Stimulated activated CD4-positive, alpha-beta T cell treated with anti-CD3 and anti-CD28 coated beads, TNF-alpha, amount 100 ng/mL, for 1 hour (primary cell): ENCODE measurements at places on chromosomes 16 and 17.

DNA sequence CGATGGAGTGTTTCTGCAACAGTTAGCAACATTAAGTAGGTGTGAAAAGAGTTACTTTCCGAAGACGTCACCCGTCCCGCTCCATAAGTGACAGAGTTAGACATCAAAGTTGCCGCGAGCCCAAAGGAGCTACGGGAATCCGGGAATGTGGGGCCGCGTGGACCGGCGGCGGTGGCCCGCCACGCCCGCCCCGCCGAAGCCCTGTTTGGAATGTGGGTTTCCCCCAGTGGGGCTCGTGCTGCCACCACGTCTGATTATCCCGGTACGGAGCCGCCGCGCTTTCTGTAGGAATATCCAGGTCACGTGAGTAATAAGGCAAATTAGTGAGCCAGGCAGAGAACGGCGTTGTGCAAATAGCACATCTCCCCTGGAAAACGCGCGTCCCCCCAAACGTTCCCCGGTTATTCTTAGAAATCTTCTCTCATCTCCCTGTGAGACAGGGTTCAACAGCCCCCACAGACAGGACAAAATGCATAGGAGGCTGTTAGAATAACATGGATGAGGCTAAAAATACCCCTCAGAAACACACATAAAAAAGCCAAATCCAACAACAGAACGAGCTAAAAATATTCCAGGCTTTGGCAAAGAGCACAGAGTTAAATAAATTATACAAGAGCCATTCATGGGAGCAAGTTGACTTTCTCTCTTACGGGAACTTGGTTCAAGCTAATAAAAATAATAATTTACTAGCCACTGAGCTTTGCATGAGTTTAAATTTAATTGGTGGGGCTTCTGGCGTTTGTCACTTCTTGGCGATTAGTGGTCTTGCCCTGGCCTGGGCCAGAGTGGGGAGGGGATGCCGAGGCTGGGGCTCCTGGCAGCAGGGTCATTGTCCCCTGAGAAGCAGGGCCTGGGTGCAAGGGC is 8.6 kb downstream of the BAHCC1 start:
- DNase-seq, result no peak

DNA sequence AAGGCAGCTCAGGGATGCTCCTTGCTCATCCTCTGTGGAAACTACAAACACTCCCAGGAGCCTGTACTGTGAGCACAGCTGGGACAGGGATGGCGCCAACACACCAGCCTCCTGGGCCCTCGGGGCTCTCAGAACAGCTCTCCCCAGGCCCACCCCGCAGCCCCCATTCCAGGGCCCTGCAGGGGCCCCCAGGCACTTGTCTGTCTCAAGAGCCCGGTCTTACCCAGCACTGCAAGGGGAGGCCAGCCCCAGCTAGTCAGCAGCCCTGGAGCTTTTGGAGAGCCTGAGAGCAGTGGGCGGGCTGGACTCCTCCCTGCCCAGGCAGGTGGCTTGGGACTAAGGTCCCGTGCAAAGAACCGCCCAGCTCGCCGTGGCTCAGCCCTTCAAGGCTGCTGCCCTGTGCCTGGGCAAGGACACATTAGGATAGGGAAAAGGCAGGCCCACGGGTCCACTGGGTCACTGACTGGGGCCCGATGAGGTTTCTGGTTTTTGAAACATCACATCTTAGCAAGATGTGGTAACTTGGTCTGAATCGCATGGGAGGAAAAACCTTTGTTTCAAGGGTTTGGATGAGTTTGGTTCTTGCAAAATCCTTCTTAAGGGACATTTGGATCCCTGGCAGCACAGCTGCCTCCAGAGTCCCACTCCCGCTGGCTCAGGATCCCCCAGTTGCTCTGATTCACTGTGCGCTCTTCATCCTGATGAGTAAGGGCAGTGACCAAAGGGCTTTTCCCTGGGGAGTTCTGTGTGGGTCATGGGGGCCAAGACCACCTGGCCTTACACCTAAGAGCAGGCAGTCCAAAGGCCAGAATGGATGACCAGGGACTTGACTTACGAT is 2.8 kb downstream of the DNASE1L2 start:
- no peak for DNase-seq

- DNase-seq, result no peak
These were observed 19.3 kb downstream of the FCSK start for GRCh38 chr16:70473446-70474319.

DNA sequence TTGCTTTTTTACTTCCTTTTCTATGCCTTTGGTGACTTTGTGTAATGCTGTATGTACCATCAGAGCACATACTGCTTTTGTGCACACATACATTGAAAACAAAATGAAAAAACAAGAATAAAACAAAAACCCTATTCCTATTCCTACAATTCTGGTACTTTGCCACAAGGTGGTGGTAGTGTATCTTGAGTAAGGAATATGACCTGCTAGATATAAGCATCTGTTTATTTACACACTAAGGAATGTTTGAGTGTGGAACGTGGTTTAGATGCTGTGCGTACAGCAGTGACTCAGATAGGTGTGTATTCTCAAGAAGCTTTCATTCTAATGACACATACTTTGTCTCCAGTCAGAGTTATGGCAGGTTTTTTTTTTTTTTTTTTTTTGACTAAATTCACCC is 606.2 kb downstream of the WWOX start:
- no peak for DNase-seq

- DNase-seq, result peak; percentile 30
These were observed 690 bp downstream of the PITPNC1 start for GRCh38 chr17:67377488-67378453.

DNA sequence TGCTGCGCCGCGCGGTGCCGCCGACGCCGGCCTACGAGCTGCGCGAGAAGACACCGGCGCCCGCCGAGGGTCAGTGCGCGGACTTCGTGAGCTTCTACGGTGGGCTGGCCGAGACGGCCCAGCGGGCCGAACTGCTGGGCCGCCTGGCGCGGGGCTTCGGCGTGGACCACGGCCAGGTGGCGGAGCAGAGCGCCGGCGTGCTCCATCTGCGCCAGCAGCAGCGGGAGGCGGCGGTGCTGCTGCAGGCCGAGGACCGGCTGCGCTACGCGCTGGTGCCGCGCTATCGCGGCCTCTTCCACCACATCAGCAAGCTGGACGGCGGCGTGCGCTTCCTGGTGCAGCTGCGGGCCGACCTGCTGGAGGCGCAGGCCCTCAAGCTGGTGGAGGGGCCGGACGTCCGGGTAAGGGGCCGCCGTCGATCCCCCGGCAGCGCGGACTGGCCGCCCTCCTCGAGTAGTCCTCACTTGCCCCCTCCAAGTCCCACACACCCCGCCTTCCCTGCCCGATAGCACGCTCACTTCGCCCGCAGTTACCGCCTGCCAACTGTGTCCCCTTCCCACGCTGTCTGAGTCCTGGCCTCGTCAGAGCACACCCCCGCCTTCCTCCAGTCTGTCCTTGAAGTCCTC is 470 bp downstream of the MLYCD start:
- peak; percentile 15 for DNase-seq

DNA sequence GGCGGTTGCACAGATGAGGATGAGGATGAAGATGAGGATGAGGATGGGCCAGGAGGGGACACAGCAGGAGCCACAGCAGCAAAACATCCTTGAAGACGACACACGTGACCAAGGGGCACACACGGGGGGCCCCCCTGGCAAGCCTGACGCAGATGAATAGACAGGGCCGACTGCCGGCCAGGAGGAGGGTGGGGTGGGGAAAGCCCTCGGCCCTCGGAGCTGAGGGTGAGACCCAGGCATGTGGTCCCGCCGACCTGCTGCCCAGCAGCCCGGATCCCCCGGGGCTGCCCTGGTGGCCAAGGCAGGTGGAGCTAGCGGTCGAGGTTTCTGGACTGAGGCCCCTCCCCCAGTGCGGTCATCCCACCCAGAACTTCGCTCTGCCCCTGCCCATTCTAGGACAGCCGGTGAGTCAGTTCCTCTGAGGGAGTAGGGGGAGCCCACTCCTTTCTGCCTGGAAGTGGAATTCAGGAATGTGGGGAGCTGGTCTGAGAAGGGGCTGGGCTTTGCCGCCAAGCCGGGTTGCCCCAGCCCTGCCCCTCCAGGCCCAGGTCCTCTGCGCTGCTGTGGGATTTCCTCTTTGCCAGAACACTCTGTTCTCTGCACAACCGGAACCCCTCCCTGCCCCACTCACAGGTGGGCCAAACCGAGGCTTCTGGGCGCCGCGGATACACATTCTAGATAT is 9.9 kb downstream of the CYGB start:
- DNase-seq, result no peak

- DNase-seq, result no peak
These were observed 7.6 kb upstream of the AXIN1 start for GRCh38 chr16:359871-360697.

- DNase-seq, result no peak
These were observed at the start of gene MYH10 for GRCh38 chr17:8630227-8630801. TSS of gene MYH10 (minus strand) at chr17:8630725. CDS start at chr17:8623246, 7,479 bp downstream.

GRCh38 chr17:20035501-20035900 is 26.3 kb downstream of the SPECC1 start:
- DNase-seq, result no peak
